Stimulated activated CD8-positive, alpha-beta memory T cell treated with anti-CD3 and anti-CD28 coated beads, Interleukin-15, amount 100 ng/mL, for 4 hours (primary cell): ENCODE measurements at places on chromosomes 5 and 9.

GRCh38 chr9:114005371-114006154 is 72.5 kb downstream of the AMBP start:
- no peak for DNase-seq

- DNase-seq: no peak
Observed at GRCh38 chr9:85007748-85008147, 338.2 kb downstream of the NTRK2 start.

DNA sequence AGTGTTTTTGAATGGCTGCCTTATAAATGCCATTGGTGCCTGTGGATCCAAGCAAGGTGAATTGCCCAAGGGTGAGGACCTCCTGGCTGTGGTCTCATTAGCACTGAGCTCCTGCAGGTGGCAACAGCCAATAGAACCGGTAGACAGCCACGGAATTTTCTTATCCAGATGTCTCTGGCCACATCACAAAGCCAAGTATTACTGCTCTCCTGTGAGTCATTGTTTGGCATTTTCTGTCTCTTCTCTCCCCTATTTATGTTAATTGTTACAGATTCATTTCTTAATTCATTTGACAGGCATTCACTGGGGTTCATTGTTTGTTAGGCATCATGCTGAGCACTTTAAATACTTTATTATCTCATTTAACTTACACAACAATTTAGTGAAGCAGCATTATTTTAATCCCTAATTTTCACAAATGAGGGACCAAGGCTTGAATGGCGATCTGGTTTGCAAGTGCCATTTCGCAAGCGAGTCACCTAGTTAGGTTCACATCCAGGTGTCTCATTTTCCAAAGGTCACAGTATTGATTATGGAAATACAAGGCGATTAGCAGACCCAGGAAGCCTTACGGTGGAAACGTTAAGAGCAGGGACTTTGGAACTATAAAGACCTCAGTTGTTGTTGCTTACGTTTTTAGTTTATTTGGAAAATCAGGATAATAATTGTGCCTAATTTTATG is 58.2 kb upstream of the DPYSL3 start:
- DNase-seq: no peak

GRCh38 chr9:123952641-123953495 is 22.9 kb upstream of the DENND1A start:
- no peak for DNase-seq

DNA sequence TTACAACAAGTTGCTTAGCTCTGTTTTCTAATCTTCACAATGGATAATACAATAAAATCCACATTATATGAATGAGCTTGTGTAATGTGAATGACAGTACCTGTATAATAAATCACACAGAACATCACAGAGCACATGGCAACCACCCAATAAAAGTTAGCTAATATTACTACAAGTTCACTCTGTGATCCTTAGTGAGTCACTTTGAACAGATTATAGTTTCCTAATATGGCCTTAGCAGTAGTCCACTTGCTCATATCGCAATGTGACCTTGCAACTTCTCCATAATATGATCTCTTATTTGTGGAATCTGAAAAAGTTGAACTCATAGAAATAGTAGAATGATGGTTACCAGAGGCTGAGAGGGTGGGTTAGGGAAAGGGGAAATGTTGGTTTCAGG is 361.3 kb downstream of the PTPRD start:
- no peak for DNase-seq

DNA sequence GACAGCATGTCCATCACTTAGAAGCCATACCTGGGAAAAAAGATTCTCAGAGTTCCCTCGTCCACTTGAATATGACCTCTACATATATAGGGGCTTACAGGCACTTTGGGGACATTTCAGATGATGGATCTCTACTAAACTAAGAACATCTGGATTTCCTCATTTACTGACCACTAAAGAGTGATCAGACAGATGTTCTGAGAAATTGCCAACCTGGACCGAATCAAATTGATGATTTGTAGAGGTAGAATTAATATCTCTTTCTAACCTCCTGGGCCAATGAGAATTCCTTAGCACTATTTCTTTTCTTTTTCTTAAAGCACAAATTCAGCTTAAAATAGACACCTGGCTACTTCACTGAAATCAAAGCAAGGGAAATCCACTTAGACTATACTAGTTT is 422.7 kb downstream of the MTRR start:
- DNase-seq: no peak

DNA sequence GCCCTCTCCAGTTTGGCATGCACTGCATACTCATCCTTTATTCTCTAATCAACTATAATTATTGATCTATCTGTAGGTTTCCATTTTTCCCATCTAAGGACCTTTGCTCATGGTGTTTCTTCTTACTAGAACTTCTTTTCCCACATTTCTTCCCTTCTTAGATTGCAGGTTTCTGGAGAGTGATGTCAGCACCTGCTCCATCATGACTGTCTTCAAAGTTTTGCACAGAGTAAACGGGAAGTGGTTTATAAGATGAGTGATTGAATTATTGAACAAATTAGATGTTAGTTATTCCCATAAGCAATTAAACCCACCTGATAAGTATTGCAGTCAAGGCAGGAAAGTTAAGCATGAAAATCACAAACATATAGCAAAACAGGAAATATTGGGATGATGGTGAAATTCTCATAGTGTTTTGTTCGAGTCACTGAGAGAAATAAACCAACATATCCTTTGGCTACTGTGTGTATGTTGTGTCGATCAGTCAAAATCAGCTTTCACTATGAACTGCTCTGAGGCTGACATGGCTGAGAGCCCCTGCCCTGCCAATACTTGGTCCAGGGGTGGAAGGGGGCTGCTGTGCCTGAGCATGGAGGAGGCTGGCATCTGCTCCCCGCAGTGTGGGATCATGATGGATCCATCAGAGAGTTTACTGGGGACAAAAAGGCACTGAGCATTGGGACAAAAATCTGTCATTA is 45.5 kb upstream of the S1PR3 start:
- DNase-seq: no peak

- no peak for DNase-seq
Observed at GRCh38 chr5:154401355-154401754, 44.4 kb upstream of the SAP30L start.

DNA sequence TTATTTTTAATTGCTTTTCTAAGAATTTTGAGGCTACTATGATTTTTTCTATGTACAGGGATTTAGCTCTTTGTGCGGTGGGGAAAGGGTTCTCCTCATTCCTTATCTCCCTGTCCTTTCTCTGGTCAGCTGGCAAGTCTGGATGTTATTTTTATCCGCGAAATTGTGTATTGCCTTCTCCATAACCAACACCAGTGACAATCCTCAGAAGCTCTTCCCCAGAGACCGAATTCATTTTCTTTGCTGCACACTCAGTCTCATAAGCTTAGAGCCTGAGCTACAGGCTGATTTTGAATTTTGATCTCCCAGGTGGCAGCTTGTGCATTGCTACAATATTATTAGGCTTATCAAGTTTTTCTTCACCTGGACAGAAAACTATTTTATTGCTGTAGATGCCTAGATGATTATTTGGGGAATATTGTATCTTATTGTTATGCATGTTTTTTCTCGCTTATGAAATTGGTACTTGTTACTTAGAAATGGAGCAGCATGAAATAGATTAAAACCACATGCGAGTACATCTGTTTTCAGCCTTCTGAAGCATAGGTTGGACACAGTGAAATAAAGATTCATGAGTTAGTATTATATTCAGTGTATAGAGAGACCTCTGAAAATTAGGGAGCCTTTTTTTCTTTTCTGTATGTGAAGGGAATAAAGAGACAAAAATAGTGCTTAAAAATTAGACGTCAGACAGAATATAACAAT is 27.3 kb downstream of the CPEB4 start:
- no peak for DNase-seq

- DNase-seq: no peak
Observed at GRCh38 chr5:68547622-68548021, 332.1 kb downstream of the PIK3R1 start.

DNA sequence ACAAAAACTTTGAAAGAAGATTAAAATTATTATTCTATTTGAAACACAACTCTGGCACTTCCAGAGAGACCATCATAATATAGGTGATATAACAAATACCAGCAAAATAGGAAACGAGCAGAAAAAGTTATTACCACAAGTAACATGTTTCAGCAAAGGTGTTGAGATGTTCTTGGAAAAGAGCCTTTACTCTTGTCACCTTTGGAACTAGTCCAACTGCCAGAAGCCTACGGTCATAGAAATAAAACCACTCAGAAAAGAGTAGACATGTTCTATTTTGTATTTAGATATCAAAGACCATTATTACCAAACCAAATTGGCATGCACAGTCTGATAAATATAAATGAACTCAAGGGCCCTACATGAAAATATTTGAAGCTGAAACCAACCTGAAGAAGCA is 145.0 kb upstream of the DMAC1 start:
- DNase-seq: no peak

- DNase-seq: no peak
Observed at GRCh38 chr9:21708260-21708711, 94.2 kb upstream of the MTAP start.

DNA sequence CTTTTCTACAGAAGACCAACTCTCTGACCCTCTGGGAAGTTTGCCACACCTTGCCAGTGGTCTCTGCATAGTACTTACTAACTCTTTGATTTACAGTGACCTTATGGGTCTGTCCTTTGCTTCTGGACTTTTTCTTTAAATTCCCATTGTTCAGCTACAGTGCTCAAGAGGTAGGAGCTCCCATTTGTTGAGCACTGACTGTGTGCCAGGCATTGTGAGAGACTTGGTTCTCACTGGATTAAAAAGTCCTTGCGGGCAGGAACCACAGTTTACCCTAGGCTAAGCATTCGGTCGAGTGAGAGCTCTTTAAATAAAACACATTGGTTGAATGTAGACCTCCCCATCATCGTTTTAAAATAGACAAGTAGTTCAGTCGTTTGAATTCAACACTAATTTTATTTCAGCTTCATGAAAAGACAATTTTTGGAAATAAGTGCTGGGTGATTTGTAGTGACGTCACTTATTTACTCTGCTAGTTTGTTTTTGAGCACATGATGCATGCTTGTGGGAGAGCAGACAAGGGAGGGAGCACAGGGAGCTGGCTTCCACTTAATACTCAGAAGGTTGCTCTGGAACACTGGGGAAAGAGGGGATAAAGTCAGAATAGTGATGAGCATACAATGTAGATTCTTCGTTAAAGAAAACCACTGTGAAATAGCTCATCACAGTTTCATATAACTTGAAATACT is 27.1 kb downstream of the RASGRF2 start:
- DNase-seq: no peak

- no peak for DNase-seq
Observed at GRCh38 chr5:14202462-14202861, 59.3 kb downstream of the TRIO start.

- DNase-seq: no peak
Observed at GRCh38 chr5:74647096-74647495, 6.6 kb upstream of the ENC1 start.

DNA sequence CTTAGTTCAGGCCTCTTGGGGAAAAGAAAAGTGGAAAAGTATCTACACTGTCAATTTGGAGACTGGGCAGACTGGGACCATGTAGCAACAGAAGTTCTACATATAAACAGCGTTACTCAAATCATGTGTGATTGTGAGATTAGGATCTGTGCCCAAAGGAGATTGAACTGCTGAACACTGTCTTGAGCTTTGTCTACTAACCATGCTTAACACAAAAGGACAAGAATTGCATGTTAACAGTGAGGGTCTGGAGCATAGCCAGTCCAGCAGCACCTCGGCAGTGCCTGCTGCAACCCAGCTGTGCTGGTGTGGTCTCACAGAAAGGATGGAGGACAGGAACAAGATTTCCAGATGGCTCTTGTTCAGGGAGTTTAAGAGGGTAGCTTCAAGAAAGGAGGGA is 5.7 kb downstream of the PAM start:
- DNase-seq: no peak

- DNase-seq: no peak
Observed at GRCh38 chr9:79196606-79197005, 375.2 kb upstream of the TLE4 start.
